ENCODE measurements at places on chromosomes 5 and 9.
A peak's percentile ranks its signal among the peaks of the same experiment; 100 is the strongest.

DNA sequence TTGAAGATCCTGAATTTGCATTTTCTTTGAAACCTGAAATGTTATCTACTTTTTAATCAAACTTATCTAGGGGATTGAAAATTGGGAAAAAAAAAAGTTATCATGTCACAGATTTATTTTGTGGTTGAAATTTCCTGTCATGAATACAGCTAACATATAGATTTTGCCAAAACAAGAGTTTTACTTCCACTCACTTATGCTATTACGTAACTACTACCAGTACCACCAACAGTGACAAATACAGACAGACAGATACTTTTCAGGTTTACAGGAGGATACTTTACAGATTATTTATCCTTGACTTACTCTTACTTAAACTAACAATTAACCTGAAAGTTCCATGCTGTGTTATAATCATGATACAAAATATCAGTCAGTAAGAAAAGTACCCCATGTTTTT lies 6.8 kb upstream of the MRPS30 start:
- DNase-seq, result no peak

GRCh38 chr5:40437452-40437861 lies 242.3 kb upstream of the PTGER4 start:
- peak; percentile 90 for DNase-seq

- no peak for DNase-seq
Observed at GRCh38 chr5:175328176-175328575, 115.8 kb downstream of the DRD1 start.

- no peak for DNase-seq
Observed at GRCh38 chr5:82044010-82044409, 72.2 kb downstream of the ATG10 start.

DNA sequence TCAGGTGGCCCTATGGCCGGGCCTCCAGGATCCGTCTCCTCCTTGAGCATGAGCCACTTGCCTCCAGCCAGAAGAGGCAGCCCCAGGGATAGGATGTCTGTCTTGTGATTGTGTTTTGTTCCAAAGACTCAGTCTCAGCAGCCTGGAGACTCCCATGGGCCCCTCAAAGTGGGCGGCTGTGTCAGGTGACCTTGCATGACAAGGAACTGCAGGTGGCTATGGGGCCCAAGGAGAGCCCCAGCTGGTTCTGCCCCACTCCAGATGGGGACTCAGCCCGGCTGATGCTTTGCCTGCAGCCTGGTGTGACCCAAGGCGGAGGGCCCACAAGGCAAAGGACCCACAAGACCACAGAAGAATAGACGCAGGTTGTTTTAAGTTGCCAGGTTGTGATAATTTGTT lies 284.3 kb upstream of the IRX4 start:
- DNase-seq, result no peak

DNA sequence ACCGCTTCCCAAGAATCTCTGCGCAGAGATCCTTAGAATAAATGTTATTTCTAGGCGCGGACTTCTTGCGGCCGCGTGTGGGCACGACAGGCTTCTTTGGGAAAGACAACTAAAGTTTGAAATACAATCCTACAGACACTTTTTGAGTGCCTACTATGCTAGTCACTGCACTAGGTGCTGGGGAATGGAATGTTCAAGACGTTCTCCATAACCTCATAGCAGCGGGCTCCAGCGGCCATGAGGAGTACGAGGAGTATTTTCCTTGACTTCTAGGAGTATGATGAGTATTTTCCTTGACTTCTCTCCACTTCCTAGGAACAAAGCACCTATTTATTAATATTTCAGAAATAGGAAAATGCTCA lies 636 bp upstream of the PWWP2A start:
- no peak for DNase-seq

GRCh38 chr9:125613141-125613540 lies 93.9 kb downstream of the MAPKAP1 start:
- DNase-seq, result no peak
